ENCODE measurements at places on chromosomes 5 and 9.

- no peak for DNase-seq
Observed at GRCh38 chr5:154384480-154385235, 61.1 kb upstream of the SAP30L start.

DNA sequence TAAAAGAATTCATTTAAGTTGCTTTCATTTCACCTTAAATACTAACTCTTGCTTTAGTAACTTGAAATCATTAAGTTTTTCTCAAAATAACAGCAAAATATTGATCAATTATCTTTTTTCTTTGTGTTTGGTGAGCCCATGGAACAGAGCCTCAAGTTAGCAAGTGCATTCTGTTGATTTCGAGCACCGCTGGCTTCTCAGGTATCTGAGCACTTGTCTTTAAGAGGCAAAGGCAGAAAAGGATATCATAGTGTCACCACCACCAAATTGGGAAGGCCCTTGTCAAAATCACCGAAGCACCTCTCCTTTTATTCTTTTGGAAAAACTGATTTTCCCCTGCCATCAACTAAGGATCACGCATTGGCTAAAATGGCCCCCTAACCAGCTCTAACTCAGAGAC lies 17.1 kb upstream of the CTNNAL1 start:
- DNase-seq = no peak

DNA sequence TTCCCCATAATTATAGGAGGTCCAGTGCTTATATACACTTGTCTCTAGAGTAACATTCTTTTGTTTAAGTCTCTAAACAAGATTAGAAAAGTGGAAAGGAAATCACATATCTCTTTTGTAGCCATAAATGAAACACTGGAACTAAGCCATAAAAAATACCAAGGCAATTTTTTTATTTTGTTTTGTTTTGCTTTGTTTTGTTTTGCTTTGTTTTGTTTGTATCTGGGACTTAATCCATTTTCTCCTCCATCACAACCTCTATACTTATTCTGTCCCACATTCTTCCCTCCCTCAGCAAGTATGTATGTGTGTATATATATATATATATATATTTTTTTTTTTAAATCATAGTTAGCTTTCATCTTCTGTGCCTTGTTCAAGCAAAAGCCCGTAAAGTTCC lies 436.6 kb upstream of the MPDZ start:
- DNase-seq = no peak

- no peak for DNase-seq
Observed at GRCh38 chr9:124263800-124264426, 6.2 kb downstream of the NEK6 start.

DNA sequence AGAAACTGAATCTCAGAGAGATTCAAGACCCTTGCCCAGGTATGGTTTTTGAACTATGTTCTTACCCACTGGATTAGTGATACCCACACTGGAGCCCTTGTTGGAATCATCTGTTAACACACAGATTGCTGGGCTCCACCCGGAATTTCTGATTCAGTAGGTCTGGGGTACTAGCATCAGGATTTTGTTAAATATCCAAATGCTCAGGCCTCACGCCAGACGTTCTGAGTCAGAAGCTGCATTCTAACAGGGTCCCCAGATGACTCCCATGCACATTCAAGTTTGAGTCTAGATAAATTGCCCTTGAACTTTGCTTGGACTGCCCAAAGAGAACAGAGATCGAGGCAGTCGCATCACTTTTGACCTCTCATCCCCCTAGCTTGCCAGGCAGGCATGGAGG lies 182.0 kb upstream of the WWC1 start:
- no peak for DNase-seq

- no peak for DNase-seq
Observed at GRCh38 chr9:121844098-121844497, 192.7 kb downstream of the DAB2IP start.

- DNase-seq = no peak
Observed at GRCh38 chr5:2848619-2849018, 97.1 kb upstream of the IRX2 start.

- DNase-seq = no peak
Observed at GRCh38 chr5:136047858-136048257, 19.1 kb downstream of the TGFBI start.

- no peak for DNase-seq
Observed at GRCh38 chr5:61507232-61507631, 175.2 kb downstream of the ZSWIM6 start.

DNA sequence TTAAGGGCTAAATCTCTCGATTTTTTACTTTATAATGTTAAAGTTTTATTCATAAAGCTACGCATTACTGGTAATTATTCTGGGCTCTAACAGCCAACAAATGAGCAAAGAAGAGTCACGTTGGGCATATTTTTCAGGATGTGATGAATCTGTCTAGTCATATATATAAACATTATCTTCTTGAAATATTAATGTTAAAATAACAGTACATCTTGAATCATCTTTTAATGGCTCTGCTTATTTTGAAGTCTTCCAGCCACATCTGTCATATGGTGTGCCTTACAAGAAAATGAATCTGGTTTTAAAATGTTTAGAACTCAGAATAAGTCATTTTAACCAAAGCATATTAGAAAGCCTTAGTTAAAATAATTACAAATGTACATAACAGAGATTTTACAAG lies 96.9 kb downstream of the CWC27 start:
- no peak for DNase-seq

DNA sequence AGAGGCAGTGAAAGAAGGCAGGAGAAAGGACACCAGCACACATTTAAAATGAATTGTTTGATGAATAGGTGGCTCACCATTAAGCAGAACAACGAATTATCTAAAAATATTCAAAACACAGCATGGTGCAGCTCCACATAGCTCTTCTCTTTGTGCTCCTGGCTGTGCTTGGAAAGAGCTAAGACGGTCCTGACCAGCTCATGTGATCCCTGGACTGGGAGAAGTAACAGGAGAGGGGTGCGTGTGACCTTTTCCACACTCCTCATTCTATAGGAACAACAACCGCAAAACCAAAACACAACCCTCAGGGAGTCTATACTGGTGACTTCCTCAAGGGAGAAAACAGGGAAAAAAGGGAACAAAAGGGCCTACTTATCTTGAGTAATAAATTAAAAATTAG lies 140.5 kb downstream of the DIRAS2 start:
- DNase-seq = no peak

DNA sequence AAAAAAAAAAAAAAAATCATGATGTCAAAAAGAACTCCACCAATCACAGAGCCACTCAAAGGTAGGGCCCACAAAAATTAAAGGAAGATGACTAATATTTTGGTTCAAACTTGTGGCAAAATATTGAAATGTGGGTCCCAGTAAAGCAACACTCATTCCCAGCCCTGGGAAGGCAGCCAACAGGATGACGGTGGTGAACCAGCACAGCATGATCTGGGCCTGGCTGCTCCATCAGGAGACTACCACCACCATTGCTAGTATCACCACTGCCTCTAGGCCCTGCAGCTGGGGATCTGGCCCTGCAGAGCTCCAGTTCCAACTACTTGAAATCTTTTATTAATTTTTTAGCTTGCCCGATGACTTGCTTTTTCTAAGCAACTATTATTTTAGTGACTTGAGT lies 206.8 kb upstream of the ITGA1 start:
- no peak for DNase-seq

GRCh38 chr5:37954561-37954960 lies 114.7 kb upstream of the GDNF start:
- DNase-seq = no peak

- no peak for DNase-seq
Observed at GRCh38 chr5:154783774-154784460, 28.7 kb downstream of the LARP1 start.

DNA sequence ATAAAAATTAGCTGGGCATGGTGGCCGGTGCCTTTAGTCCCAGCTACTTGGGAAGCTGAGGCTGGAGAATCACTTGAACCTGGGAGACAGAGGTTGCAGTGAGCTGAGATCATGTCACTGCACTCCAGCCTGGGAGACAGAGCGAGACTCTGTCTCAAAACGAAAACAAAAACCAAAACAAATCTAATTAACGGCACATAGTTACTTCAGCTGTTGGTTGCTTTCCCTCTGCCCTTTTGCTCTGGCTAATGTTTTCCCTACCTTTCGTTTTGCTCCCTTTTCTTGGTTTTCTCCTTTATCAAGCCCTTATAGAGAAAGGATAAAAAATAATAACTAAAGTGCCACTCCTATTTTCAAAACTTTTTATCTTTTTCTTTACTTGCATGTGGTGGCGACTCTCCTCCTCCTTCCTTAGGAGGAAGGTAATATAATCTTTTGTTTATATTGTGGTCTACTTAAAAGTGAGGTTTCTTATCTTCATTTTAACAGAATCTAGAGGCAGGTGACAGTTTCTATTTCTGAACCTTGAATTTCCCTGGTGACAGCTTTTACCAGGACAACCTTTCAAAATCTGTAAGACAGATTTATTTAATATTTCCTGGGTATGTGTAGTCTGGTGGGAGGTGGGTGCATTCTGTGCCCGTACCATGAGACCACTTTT lies 125.4 kb downstream of the ARHGEF28 start:
- no peak for DNase-seq

DNA sequence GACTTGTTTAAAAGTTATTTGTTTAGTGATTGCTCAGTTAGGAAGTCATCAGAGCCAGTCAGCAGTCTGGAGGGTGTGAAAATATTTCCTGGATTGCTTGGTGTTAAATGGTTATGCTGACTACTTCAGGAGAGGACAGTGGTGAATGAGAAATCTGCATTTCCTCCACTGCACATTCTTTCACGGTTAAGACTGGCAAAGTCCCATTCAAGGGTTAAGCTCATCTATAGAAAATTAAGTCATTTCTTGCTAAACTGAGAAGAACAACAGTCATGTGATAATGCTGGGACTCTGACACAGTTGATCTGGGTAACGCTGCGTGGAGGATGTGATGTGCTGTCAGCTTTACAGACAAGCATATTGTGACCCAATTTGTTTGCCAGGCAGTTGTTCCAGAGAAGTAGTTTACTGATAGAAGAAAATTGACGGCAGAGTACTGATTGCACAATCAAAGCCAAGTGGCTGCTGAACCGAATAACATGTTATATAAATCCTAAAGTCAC lies 80.4 kb downstream of the GRAMD2B start:
- no peak for DNase-seq

- DNase-seq = no peak
Observed at GRCh38 chr9:23702311-23702922, 123.6 kb downstream of the ELAVL2 start.

GRCh38 chr5:90968319-90968718 lies 409.7 kb downstream of the ADGRV1 start:
- no peak for DNase-seq

GRCh38 chr5:88682131-88682530 lies 200.9 kb downstream of the MEF2C start:
- no peak for DNase-seq

DNA sequence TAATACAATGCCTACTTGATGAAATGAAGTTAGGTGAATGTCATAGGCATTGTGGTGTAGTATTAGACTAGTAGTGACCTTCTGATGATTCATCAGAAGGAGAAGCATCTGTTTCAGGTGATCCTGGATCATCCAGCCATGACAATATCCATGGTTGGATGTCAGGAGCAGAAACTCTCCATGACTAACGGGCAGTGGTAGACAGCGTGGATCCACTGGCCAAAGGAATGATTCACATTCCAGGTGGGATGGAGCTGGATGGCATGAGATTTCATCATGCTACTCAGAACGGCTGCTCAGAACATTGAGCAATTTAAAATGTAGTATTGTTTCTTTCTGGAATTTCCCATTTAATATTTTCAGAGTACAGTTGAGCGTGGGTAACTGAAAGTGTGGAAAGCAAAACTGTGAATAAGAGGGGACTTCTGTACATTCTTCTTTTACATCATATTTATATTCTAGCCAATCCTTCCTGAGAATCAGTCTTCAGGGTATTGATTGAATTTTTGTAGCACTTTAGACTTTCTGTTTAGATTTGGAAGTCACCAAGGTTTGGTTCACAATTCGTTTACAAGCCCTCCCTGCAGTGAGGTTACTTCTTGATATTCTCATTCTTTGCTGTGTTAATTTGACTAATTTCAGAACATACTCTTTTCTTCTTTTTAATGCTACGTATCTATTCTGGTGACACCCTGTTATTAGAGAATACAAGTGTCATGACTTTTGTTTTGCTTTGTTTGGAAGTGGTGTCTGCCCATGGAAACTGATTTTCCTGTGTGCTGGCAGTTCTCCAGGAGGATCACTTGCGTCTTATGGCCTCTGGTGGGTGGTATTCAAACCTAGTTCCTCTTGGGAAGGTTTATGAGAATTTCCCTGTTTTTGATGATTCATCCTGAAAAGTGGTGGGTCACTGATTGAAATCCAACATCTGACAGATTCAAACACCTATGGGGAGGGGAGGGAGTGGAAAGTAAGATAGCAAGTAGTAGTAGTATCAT lies 12.2 kb upstream of the CLINT1 start:
- DNase-seq = no peak

- no peak for DNase-seq
Observed at GRCh38 chr9:92342825-92343488, 17.2 kb downstream of the CENPP start.

- no peak for DNase-seq
Observed at GRCh38 chr9:96460470-96460869, 10.5 kb downstream of the HABP4 start.

DNA sequence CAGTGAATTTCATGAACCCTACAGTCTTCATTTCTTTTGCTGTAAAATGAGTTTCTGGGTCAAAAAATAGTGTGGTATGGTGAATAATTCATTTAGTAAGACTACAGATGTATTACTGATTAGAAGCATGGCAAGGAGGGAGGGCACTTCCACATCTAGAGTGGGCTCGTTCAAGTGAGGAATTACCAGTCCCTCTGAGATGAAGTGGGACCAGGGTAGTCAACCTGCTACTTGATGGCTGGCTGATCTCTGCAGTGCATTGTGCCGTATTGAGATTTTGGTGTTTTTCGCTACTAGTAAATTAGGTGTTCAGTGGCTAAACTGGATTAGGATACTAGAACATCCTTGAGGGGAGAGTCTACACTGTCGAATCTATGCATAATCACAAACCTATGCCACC lies 10.8 kb downstream of the CDC37L1 start:
- DNase-seq = no peak

DNA sequence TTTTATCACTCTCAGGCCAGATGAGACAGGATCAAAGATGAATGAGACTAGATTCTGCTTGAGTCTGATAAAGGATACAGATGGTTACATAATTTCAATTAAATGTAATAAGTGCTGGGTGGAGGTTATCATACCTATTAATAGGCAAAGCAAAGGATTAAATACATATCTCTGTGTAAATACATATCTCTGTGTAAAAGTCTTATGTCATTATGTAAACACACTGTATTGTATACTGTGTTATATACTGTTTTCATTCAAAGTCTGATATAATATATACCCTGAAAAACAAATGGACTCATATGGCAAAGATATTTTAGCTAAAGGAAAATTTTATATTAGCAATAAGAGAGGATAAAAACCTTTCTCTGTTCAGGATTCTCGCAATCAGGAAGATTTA lies 605.8 kb upstream of the PTGER4 start:
- no peak for DNase-seq

- DNase-seq = no peak
Observed at GRCh38 chr5:112467485-112467884, 48.4 kb upstream of the EPB41L4A start.

GRCh38 chr9:128765499-128765898 lies 6.2 kb downstream of the ZER1 start:
- no peak for DNase-seq

Data from PC-9 (cell line).